ENCODE measurements at places on chromosomes 4 and X.

- no peak for DNase-seq
These were observed 49.6 kb downstream of the DKK2 start for GRCh38 chr4:106986486-106986885.

- no peak for DNase-seq
These were observed 373.1 kb downstream of the STPG2 start for GRCh38 chr4:97770222-97770621.

- no peak for DNase-seq
These were observed 40.0 kb upstream of the ANK2 start for GRCh38 chr4:113009461-113009860.

- no peak for DNase-seq
These were observed 35.9 kb upstream of the CLCN4 start for GRCh38 chrX:10120828-10121227.

DNA sequence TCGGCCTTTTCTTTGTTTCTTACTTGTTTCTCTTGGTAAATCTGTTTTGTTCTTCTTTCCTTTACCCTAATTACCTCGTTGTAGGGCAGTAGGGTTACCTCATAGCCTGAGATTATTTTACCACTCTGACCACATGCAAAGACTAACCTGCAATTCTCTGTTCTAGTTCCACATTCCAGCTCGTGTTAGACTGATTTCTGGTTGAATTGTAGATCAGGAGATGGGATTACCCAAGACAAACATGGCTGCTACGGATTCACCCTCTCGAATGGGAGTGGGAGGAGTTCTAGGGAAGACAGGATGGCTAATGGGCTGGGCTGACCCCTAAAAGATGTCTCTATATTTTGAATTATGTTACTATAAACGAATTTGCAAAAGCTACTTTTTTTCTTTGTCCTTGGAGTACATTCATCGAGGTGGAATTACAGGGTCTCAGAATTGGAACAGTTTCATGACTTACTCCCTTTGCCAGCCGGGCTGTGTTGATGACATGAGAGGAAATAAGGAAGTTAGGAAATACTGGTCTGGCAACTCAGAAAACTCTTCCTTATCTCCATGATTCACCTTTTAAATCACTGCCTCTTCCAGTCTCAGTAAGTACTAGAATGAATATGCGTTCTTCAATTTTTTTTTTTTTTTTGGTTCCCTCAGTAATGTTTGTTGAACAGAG, 36.7 kb upstream of the FBXW7 start:
- DNase-seq = no peak

DNA sequence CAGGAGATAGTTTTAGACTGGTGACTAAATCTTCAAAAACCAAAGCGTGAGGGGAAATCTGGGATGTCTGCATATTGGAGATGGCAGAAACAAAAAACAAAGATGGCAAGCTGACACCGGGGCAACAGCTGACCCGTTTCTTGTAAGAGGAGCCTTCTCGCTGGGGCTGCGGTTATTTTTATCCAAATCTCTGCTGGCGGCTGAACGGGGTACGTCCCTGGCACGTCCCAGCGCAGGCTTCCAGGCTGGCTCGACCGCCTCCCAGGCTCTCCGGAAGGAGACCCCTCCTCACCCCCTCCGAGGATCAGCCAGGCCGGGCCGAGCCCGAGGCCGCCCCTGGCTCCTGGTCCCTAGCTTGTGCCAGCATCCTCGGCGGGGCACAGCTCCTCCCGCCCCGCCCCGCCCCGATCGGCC, 403 bp downstream of the SGCB start:
- no peak for DNase-seq

DNA sequence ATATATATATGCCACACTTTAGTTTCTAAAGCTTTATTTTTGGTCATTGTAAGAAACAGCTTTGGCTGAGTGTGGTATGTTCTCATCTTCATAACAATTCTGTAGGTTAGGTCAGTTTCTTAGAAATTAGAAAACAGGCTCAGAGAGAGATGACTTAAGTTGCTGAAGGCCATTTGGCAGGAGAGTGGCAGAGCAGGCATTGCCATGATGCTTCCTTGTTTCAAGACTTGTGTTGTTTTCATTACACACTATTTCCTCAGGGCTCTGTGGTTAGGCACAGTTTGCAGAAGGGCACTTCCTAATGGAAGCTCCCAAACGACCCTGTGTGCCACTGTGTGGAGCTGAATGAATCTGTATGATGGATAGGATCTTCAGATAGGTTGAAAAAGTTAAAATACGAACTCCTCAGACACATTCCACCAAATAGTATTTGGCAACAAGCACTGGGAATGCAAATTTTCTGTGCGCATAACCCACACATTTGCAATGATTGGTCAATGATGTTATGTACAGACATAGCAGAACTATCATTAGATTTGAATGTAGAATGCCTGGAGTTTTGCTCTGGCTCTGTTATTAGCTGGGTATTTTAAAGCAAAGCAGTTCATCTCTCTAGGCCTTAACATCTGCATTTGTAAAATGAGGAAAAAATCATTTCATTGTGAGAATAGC, 274.3 kb upstream of the HS3ST1 start:
- DNase-seq = no peak

- DNase-seq = no peak
These were observed 74.3 kb downstream of the LARP1B start for GRCh38 chr4:128135391-128135790.

Data from CMK (cell line).